Aorta (tissue), 5 donors: ENCODE measurements at places on chromosomes 6 and 20. TPM values are rescaled to one million over a fixed set of nuclear protein-coding genes. Genes with fewer than 3 reads are reported as not detected.

- no peaks in the 10 kb centered on the region for H3K36me3 ChIP-seq
- H3K27me3 ChIP-seq, result no peaks in the 10 kb centered on the region
- DNase-seq, result no peak
- H3K4me1 ChIP-seq, result no peaks in the 10 kb centered on the region
- H3K4me3 ChIP-seq, result no peak overlapping the region
- H3K27ac ChIP-seq, result no peak overlapping the region
Measured at GRCh38 chr6:92864966-92865555, 554.3 kb downstream of the EPHA7 start.

DNA sequence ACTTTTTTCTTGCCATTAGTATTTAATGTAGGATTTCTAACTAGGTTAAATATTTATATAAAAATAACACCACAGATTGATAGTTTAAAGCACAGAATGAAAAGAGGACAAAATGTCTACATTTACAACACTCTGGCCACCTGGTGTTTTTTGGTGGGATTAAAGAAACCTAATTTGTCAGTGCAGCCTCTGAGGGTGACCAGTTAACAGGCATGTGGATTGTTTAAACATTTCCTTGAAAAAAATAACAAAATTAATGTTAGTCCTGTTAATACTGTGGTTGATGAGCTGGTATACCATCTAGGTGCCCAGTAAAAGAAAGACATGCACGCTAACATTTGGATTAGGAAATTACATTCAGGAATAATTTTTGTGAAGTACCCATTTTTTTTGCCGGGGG lies 8.8 kb downstream of the SLC9A8 start:
- peaks cover 3% of the 10 kb centered on the region for H3K36me3 ChIP-seq
- H3K4me3 ChIP-seq, result no peak overlapping the region
- DNase-seq, result no peak
- H3K27ac ChIP-seq, result no peak overlapping the region
- no peaks in the 10 kb centered on the region for H3K4me1 ChIP-seq
- no peaks in the 10 kb centered on the region for H3K27me3 ChIP-seq

The HLA-DRB1 gene
- total RNA-seq, result 142 TPM

GRCh38 chr20:326645-327185 lies 1.4 kb downstream of the SOX12 start:
- H3K4me1 ChIP-seq, result no peaks in the 10 kb centered on the region
- H3K4me3 ChIP-seq, result peak overlapping the region; percentile 52
- H3K36me3 ChIP-seq, result no peaks in the 10 kb centered on the region
- H3K27me3 ChIP-seq, result no peaks in the 10 kb centered on the region
- no peak overlapping the region for H3K27ac ChIP-seq

The FAM184A gene
- total RNA-seq, result 3.8 TPM

GRCh38 chr6:165519316-165519715 lies 143.7 kb downstream of the PDE10A start:
- DNase-seq, result no peak
- no peaks in the 10 kb centered on the region for H3K36me3 ChIP-seq
- no peak overlapping the region for H3K27ac ChIP-seq
- H3K27me3 ChIP-seq, result no peaks in the 10 kb centered on the region
- no peak overlapping the region for H3K4me3 ChIP-seq

The SS18L1 gene
- 12.1 TPM for total RNA-seq

DNA sequence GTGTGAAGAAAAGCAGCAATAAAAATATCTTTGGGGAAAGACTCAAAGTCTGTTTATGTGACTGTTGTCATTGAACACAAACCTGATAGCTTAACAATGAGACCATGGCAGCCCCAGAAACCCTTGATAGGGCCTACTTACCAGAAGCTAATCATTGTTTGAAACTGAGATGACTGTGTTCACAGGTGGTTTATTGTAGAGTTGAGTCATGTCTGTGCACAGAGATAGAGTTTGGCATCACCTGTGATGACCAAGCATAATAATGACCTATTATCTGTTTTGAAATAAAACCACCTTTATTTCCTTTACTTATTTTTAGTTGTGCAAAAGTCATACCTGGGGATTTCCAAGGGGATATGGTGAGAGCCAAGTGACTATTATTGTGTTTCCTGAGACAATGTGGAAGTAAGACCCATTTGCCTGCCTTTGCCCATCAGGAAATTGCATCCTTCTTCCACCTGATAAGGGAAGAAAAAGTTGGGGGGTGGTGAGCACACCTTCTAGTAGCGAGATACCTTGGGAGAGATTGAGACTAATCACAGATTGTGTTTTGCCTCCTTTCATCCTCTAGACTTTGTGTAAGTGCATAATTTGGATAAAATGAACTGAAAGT lies 456.9 kb upstream of the JAG1 start:
- H3K27me3 ChIP-seq, result no peaks in the 10 kb centered on the region
- H3K4me1 ChIP-seq, result no peaks in the 10 kb centered on the region
- H3K27ac ChIP-seq, result no peak overlapping the region
- H3K36me3 ChIP-seq, result no peaks in the 10 kb centered on the region
- DNase-seq, result no peak

The ECT2L gene
- total RNA-seq, result 0.30 TPM

The SUMO4 gene
- 6.9 TPM for total RNA-seq

- H3K36me3 ChIP-seq, result no peaks in the 10 kb centered on the region
- peak overlapping the region; percentile 27 for H3K4me3 ChIP-seq
- peaks cover 2% of the 10 kb centered on the region for H3K4me1 ChIP-seq
- H3K27ac ChIP-seq, result no peak overlapping the region
Measured at GRCh38 chr6:28586962-28587745, 61.5 kb downstream of the GPX5 start.

DNA sequence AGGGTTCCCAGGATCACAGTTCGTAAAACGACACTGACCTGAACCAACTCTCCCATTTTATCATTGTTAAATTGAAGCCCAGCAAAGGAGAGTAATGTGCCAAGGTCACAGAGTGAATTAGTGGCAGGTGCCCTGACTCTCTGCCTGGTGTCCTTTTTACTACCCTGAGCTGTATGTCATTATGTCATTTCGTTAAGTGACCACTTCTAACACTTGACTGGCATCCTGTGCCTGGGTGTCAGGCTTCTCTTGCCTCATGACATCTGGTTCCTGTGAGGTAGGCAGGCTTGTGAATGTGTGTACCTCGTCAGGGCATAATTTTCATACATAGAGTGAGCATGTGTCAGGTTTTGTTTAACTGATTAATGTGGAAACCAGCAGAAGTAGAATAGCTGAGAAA lies 48.6 kb downstream of the RALY start:
- no peak overlapping the region for H3K27ac ChIP-seq
- H3K4me3 ChIP-seq, result no peak overlapping the region
- H3K4me1 ChIP-seq, result peaks cover 19% of the 10 kb centered on the region

The PPDPF gene
- total RNA-seq, result 176 TPM

The OPN5 gene
- total RNA-seq, result not detected

DNA sequence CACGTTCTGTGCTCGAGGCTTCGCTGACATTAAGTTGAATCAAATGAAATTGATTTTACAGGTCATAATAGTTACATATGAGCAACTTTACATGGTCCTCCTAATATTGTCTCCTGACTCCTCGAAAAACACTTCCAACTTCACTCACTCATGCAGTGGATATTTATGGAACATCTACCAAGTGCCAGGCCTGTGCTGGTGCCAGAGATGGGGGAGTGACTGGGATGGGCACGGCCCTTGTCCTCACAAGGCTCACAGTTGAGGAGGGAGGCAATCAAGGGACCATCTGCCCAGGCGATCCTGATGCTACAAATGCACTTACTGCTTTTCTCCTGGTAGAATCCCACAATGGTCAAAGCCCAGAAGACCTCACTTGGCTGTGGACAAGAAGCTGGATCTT lies 426.4 kb downstream of the PREX1 start:
- no peaks in the 10 kb centered on the region for H3K4me1 ChIP-seq
- H3K36me3 ChIP-seq, result no peaks in the 10 kb centered on the region
- H3K4me3 ChIP-seq, result no peak overlapping the region

DNA sequence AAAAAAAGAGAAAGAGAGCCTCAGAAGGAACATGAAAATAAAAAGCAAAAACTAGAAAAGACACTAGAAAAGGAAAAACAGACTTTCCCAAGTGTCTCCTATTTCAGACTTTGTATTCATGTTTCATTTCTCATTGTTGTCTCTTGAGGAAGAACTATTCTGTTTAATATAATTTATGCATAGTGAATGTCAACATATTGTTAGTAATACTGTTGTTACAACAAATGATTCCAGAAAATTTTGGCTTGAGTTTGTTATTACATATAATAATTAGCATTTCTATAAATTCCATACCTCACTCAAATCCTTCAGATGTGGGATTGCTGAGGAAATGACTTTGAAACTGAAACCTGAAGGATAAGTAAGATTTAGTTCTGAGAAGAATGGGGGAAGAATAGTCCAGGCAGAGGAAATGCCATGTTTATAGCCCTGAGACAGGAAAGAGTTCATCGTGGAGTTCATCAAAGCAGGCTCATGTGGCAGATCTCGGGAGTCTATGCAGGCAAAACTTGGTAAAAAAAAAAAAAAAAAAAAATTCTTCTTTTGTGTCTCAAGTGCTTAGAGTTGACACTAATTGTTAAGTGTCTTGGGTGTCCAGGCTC lies 53.1 kb upstream of the EIF2S2 start:
- H3K4me3 ChIP-seq, result no peak overlapping the region
- H3K4me1 ChIP-seq, result no peaks in the 10 kb centered on the region
- H3K27me3 ChIP-seq, result no peaks in the 10 kb centered on the region

- H3K4me1 ChIP-seq, result no peaks in the 10 kb centered on the region
- H3K27ac ChIP-seq, result no peak overlapping the region
- H3K36me3 ChIP-seq, result no peaks in the 10 kb centered on the region
- no peaks in the 10 kb centered on the region for H3K27me3 ChIP-seq
- no peak for DNase-seq
- no peak overlapping the region for H3K4me3 ChIP-seq
Measured at GRCh38 chr6:95294043-95294442, 283.3 kb upstream of the MANEA start.

GRCh38 chr20:40435146-40435895 lies 253.7 kb downstream of the MAFB start:
- H3K4me3 ChIP-seq, result no peak overlapping the region
- no peak for DNase-seq
- H3K4me1 ChIP-seq, result no peaks in the 10 kb centered on the region
- H3K27ac ChIP-seq, result no peak overlapping the region
- H3K36me3 ChIP-seq, result no peaks in the 10 kb centered on the region
- H3K27me3 ChIP-seq, result no peaks in the 10 kb centered on the region

The EYS gene
- not detected for total RNA-seq

The HLA-DRB5 gene
- 91.1 TPM for total RNA-seq

DNA sequence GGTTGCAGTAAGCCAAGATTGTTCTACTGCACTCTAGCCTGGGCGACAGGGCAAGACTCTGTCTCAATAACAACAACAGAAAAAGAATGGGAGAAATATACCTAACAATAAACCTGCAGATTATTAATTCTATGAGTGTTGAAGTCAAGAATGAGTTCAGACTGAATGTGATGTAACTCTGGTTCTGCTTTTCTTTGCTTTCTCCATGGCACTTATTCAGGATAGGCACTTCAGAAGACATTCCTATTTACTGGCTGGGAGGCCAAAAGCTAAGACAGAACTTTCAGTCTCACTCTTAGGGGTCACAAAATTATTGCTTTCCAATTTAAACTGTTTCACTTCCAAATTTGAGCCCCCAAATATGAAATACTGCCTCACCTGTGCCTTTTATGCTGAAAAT lies 15.7 kb upstream of the PRIM2 start:
- no peak overlapping the region for H3K4me3 ChIP-seq
- H3K36me3 ChIP-seq, result no peaks in the 10 kb centered on the region
- no peaks in the 10 kb centered on the region for H3K27me3 ChIP-seq
- H3K27ac ChIP-seq, result no peak overlapping the region
- DNase-seq, result no peak

- no peak overlapping the region for H3K27ac ChIP-seq
- no peak for DNase-seq
- no peaks in the 10 kb centered on the region for H3K27me3 ChIP-seq
- no peaks in the 10 kb centered on the region for H3K36me3 ChIP-seq
Measured at GRCh38 chr20:4511776-4512175, 209.9 kb upstream of the PRND start.

The TUBB2B gene
- 6.3 TPM for total RNA-seq

DNA sequence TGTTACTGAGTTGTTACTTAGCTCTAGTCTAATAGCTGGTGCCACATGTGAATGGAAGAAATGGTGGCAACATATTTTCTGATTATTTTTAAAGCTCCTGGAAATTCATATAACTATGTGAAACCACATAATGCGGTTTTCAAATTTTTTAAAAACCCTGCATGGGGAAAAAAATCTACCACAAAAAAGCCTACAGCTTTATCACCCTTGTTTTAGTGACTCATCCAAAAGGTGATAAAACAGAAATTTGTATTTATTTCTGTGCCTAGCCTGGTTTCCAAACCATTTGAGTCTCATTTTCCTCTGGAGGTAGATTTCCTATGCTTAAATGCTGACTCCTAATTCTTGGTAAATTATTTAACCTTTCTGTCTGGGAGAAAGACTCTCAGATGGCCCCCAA lies 5.4 kb upstream of the FBXO30 start:
- DNase-seq, result no peak
- H3K27me3 ChIP-seq, result no peaks in the 10 kb centered on the region
- no peak overlapping the region for H3K4me3 ChIP-seq
- no peak overlapping the region for H3K27ac ChIP-seq

DNA sequence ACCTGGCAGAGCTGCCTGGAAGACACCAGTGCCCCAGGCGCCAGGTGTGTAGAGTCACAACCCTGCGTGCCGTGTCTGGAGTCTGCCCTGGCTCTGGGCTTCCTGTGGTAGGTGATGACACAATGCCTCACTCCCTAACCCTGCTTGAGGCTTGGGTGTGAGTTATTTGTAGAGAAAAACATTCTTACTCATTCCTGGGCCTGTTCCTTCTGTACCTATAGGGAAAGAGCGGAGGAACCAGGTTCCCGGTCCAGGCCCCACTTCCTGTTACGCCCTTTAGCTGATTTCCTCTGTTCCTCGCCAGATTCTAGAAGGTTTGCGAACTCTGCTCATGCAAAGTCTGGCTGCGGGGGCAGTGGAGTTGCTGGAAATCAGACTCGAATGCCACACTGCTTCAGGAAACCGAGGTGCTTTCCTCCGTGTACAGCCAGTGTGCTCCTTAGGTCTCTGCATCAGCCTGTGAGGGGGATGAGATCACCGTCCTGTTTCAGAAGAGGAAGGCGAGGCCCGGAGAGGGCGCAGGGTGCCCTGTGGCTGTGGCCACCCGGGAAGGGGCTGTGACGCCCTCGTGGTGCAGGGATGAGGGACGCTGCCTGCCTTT lies 67.1 kb upstream of the DUSP22 start:
- H3K27me3 ChIP-seq, result no peaks in the 10 kb centered on the region
- H3K4me3 ChIP-seq, result no peak overlapping the region
- no peak overlapping the region for H3K27ac ChIP-seq
- no peaks in the 10 kb centered on the region for H3K4me1 ChIP-seq

GRCh38 chr6:167303675-167304625 lies 12.8 kb downstream of the UNC93A start:
- no peaks in the 10 kb centered on the region for H3K4me1 ChIP-seq
- no peak for DNase-seq
- no peaks in the 10 kb centered on the region for H3K36me3 ChIP-seq
- H3K27ac ChIP-seq, result no peak overlapping the region
- no peaks in the 10 kb centered on the region for H3K27me3 ChIP-seq

The PANK2 gene
- total RNA-seq, result 53.2 TPM

DNA sequence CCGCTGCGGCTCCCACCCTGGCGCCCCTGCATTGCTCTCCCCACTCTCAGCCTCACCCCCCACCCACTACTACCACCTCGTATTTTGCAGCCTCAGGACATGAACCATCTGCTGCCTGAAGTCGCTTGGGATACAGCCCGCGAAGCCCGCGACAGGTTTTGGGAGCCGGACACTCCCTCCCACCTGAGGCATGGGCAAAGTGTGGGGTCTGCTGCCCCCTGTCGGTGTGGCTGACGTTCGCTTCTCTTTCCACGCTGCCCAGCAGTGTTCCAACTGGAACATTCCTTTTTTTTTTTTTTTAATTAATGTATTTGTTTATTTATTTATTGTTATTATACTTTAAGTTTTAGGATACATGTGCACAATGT lies 15.3 kb upstream of the LPA start:
- H3K36me3 ChIP-seq, result no peaks in the 10 kb centered on the region
- DNase-seq, result no peak
- H3K4me3 ChIP-seq, result no peak overlapping the region
- no peaks in the 10 kb centered on the region for H3K27me3 ChIP-seq
- no peaks in the 10 kb centered on the region for H3K4me1 ChIP-seq

The GSTA3 gene
- not detected for total RNA-seq

The KCNQ5 gene
- total RNA-seq, result 4.4 TPM

The GSTA2 gene
- not detected for total RNA-seq
